Cardiac muscle cell (in vitro differentiated cells and primary cell): ENCODE measurements at places on chromosomes 11 and 22. TPM values are rescaled to one million over a fixed set of nuclear protein-coding genes. Genes with fewer than 3 reads are reported as not detected.

The ANO1 gene
- 0.86 and 1.2 TPM in 2 replicates for total RNA-seq

- no peak for DNase-seq
Observed at GRCh38 chr11:100536979-100537378, 150.1 kb upstream of the ARHGAP42 start.

GRCh38 chr22:22930571-22931556 lies 43.2 kb downstream of the IGLL5 start:
- DNase-seq, result no peak

DNA sequence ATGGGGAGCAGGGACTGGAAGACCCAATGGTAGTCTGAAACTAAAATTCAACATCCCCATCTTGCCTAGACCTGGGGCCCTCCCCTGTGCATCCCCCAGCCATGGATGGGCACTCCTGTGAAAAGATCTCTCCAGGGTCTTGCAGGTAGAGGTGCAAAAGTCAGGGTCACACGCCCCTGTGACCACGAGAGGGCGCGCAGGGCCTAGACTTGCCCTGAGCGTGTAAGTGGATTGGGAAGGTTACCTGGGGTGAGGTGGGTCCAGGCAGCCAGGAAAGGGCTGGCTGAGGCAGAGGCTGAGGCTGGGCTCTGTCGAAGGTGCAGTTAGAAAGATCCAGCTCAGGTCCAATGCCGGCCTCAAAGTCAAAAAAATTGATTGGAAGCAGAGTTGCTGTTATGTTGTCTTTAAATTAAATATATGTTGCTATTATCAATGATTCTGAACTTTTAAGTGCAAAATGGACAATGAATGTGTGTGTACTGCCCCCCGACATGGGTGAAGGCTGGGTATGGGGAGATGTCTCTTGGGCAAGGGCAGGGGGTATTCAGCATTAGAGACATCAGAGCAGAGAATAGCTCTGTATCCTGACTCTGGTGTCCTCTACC lies 4.8 kb upstream of the POU2F3 start:
- DNase-seq, result peak; percentile 68

DNA sequence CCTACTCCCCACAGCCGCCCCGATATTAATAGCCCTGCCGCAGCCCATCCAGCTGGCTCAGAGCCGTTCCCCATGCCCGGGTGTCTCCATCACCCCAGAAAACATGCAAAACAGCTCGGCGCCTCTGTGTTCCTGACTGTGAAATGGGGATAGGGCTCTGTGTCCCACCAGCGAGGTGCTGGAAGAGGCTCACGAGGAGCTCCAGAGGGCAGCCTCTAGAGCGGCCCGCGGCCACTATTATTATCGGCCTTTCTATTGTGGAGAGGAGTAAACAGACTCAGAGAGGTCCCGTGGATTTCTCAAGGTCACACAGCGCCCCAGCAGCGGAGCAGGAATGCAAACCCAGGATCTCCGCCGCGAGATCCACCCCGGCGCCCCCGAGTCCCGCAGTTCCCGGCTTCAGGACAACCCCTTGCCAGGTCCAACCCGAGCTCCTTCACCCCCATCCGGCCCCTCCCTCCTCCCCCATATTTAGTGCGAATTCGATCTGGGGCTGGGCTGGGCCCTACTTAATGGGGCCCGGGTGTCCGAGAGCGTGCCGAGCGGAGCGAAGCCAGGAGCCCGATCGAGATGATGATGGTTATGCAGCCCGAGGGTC lies at the start of gene ACTN3:
Gene ACTN3 (plus strand): TSS at position 536 of the 598 bp plus-strand sequence. CDS start 35 bp downstream, at position 571.
- DNase-seq, result peak; percentile 92

DNA sequence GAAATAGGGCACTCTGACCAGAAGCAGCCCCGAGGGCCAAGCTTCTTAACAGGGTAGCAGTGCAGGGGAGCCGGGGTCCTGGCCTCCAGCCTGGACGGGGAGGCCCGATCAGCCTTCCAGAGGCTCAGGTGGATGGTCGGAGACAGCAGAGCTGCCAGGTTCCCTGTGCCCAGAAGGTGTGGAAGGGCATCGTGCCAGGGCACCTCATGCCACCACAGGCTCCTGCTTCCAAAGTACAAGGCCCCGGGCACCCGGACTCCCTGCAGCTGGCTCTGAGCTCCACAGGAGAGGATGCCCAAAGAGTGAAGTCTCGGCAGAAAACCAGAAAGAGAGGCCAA lies 14.3 kb downstream of the EHD1 start:
- DNase-seq, result no peak

DNA sequence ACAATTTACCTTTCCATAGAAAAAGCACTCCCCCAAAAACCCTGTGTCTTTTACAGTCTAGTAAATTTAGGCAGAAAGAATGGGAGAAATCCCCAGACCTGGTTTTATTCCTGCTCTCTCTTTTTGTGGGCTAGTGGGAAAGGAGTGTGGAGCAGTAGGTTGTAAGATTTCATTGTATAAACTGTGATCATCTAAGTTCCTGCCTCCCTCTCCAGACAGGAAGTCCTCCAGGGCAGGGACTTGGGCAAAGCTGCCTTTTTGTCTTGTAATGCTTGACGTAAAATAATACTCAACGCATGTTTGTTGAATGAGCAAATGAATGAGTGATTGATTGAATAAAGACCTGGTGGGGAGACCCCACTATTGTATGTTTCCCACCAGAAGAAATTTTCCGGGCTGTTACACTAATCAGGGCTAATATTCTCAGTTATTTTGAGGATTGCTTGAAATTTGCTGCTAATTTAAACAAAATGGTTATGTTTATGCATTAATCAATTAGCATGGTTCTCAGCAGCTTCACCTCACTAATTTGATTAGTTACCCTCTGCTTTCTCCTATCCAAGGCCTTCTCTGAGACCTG lies 36.3 kb downstream of the CSNK2A3 start:
- no peak for DNase-seq

GRCh38 chr11:126640186-126640585 lies 284.7 kb downstream of the ST3GAL4 start:
- DNase-seq, result peak; percentile 3

The HEPN1 gene
- not detected in 2 replicates for total RNA-seq

DNA sequence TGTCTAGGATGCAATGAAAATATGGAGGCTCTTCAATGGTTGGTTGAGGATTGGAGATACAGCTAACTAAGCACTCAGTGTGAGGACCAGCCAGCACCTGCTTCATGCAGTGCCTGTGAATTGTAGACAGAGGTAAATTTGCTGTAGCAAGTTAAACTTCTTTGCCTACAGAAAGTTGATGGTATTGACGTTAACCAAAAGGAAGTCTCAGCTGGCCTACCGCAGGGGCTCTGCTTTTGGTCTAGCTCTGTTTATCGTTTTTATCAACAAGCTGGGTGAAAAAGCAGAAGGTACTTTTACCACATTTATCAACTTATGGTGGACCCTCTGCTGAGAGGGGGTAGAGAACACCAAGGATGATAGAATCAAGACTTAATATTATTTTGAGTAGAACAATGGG lies 51.6 kb downstream of the GRAMD1B start:
- no peak for DNase-seq

The WNT11 gene
- 107 and 114 TPM in 2 replicates for total RNA-seq

- no peak for DNase-seq
Observed at GRCh38 chr22:21753374-21754111, 17.9 kb upstream of the YPEL1 start.

The RASD2 gene
- 1.1 and 1.2 TPM in 2 replicates for total RNA-seq

The SYCE3 gene
- not detected in 2 replicates for total RNA-seq

The HEPACAM gene
- 0.04 and 0.12 TPM in 2 replicates for total RNA-seq

The OR5T3 gene
- not detected in 2 replicates for total RNA-seq

The MOGAT2 gene
- 0.21 and 0.45 TPM in 2 replicates for total RNA-seq

The C11orf86 gene
- not detected in 2 replicates for total RNA-seq

DNA sequence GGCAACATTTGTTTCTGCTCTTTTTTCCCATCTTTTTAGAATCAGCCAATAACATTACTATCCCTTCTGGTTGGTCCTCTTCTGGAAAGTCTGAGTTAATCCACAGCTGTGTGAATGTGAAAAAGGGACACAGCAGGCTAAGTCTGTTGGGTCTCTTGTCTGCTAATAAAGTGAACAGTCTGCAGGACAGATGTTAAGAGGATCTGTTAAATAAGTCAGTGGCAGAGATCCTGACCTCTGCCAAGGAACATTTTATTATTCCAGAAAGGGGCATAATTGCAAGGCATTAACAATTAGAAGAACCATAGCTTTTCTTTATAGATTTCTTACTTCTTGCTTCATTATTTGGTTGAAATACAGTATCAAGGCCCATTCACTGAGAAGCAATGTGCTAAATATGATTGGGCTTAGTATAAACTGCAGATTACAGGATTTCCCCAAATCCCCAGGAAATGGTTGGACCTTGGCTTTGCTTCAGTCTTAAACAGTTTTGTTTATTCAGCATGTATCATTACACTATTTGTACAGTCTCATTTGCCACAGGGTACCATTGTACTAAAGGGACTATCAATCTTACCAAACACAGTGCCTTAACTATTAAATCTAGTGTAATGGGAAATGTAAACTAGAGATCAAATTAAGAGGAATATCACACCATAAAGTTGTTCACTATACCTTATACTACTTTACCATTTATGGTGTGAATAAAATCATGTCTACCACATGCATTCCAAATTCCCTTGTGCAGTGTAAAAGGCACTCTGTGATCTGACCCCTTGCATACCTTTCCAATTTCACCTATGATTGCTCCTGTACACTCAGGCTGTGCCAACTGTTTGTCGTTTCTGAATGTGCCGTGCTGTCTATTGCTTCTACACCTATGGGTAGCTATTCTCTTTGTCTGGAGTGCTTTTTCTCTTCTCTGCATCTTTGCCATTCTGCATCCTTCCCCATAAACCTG lies 274.0 kb downstream of the SOX6 start:
- DNase-seq, result no peak

The PAX6 gene
- 0.14 and 1.1 TPM in 2 replicates for total RNA-seq

The SYVN1 gene
- total RNA-seq, result 15.9 and 16.8 TPM in 2 replicates

DNA sequence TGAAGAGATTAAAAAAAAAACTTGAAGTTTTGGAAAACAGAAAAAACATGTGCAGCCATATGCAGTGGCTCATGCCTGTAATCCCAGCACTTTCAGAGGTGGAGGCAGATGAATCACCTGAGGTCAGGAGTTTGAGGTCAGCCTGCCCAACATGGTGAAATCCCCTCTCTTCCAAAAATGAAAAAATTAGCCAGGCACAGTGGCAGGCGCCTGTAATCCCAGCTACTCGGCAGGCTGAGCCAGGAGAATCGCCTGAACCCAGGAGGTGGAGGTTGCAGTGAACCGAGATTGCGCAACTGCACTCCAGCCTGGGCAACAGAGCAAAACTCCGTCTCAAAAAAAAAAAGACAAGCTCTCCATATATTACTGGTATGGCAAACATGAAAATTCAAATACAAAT lies 7.6 kb downstream of the DLG2 start:
- no peak for DNase-seq

The DRD4 gene
- total RNA-seq, result 0.60 and 1.2 TPM in 2 replicates

- DNase-seq, result peak; percentile 62
Observed at GRCh38 chr11:726278-727220, 20.5 kb downstream of the EPS8L2 start.

DNA sequence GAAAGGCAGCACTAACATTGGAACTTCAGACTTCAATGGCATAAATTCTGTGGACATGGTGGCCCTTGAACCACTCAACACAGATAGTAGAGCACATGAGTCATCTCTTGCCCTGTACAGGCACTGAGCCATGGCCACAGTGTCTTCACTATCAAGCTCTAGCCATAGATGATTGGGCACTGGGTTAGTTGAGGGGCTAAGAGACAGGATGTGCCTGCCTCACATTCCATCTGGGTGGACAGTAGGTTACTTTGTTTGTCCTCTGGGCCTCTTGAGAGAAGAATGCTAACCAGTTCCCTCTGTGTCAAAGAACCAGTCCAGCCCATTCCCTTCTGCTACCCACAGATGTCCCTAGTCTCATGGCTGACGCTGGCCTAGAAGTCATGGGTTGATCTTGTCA lies 39.8 kb downstream of the OR6Q1 start:
- no peak for DNase-seq

DNA sequence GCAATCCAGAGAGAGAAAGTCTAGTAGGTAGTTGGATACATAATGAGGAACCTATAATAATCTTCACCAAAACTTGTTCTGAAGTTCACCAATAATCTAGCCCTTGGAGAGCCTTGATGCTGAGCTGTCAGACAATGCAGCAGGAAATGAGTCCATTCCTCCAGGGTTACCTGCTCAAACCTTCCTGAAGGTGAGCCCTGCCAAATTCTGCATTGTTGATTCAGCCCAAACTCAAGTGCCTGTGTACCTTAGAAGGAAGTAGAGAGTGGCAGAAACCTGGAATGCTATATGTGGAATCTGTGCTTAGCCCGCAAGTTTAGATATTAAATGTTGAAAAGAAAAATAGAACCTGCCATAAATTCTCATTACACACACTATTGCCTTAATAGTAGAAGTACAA lies 77.4 kb upstream of the SPON1 start:
- no peak for DNase-seq

DNA sequence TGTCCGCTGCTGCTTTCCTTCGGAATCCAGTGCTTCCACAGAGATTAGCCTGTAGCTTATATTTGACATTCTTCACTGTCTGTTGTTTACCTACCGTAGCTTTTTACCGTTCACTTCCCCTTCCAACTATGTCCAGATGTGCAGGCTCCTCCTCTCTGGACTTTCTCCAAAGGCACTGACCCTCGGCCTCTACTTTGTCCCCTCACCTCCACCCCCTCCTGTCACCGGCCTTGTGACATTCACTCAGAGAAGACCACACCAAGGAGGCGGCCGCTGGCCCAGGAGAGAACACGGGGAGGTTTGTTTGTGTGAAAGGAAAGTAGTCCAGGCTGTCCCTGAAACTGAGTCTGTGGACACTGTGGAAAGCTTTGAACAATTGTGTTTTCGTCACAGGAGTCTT lies 15.4 kb upstream of the ST14 start:
- no peak for DNase-seq

DNA sequence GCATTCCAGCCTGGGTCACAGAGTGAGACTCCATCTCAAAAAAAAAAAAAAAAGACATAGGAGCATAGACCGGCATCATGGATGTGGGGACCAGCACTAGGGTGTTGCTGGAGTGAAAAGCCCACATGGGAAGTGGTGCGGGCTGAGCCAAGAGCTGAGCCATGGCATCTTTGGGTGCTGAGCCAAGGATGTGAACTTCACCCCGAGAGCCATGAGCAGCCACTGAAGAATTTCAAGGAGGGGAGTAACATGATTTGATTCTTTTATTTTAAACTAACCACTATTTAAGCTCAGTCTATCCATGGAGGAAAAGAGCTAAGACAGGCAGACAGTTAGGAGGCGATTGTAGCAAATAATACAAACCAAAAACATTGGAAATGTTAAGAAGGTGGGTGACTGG lies 57.4 kb downstream of the AHNAK start:
- DNase-seq, result no peak

GRCh38 chr11:99257131-99257530 lies 236.4 kb downstream of the CNTN5 start:
- DNase-seq, result peak; percentile 18

DNA sequence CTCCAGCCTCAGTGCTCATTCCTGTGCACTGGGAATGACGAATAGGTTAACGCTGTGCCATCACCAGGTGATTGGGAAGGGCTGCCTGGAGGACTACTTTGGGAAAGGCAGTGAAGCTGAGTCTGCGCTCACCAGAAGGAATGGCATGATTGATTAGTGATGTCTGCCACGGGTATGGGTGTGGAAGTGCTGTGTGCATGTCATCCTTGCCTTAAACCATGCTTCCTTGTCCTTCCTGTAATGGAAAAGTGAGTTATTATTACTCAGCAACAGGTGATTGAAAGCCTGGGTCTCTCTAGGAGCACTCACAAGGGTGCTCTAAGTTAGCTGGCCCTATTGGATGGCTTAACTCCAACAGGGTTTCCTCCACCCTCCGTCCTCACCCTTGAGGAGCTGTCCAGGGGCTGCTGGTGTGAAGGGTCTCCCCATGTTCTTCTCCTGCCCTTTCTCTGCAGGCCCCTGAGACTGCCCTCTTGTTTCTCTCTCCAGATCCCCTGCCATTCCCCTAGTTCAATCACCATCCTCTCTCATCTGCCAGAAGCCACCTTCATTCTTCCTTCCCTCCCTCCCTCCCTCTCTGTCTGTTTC lies 121.9 kb upstream of the NECTIN1 start:
- DNase-seq, result no peak
